ENCODE measurements at places on chromosomes 7 and 10.

GRCh38 chr10:109762555-109762954 is 160.8 kb downstream of the XPNPEP1 start:
- DNase-seq, result no peak

- no peak for DNase-seq
These were observed 100.7 kb upstream of the DKK1 start for GRCh38 chr10:52213321-52213752.

DNA sequence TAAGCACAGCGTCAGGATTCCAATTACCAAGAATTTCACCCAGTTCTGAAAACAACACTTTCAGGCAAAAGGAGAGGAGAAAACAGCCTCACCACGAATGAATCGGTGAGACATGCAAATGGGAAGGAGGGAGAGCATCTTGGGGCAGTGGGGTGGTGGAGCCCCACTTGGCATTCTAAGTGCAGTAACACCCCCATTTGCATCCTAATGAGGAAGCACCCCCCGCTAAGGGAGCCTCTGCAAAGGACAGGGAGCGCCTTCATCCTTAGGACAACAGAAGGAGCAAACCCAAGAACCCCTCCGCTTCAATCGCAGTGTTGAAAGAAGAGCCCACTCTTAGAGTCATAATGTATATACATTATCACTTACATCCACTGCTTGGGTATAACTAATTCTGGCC is 46.8 kb downstream of the NRAP start:
- DNase-seq, result no peak

- no peak for DNase-seq
These were observed 164.6 kb downstream of the TRIL start for GRCh38 chr7:28793381-28794085.

GRCh38 chr7:45219801-45220435 is 62.3 kb downstream of the RAMP3 start:
- no peak for DNase-seq

DNA sequence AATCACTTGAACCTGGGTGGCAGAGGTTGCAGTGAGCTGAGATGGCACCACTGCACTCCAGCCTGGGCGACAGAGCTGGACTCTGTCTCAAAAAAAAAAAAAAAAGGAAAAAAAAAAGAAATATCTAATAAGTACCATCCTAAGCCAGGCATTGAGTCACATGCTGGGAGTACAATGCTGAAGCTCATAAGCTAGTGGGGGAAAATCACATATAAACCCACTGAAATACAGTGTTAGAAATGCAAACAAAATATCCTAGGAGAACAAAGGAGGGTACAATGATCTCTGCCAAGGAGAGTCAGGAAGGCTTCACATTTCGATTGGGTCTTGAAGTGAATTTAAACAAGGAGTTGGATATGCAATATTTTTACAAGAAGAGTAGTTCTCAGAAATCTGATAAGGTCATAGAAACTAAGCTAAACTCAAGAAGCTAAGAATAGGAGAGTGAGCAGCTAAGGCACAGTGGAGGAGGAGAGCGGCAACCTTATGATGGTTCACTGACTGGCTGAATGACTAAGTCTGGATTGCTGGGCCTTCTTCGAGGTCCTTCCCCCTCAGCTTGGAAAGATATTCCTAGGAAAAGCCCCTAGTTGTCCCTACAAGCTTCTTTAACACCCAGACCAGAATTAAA is 115.5 kb downstream of the PHTF2 start:
- no peak for DNase-seq

DNA sequence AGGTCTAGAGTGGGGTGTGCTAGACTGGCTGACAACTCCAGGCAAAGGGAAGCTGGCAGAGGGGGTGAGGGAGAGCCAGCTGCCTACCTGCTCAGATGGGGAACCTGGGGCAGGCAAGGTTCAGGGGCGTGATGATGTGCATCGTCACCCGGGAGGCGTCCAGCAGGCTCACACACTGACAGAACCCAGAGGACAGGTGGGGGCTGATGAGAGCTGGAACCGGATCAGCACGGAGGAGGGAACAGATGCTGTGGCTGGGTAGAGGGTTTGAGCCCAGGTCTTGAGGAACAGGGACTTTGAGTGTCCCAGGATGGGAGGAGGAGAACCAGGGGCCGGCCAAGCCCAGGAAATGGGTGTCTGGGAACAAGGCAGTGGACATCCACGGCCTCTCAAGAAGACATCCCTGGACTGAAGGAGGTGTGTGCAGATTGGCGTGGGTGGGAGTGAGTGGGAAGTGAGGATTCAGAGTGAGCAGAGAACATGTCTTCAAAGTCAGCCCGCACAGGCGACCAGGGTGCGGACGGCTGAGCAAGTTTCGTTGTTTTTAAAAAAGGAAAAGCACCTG is 3.9 kb downstream of the RASGEF1A start:
- DNase-seq, result no peak

- DNase-seq, result no peak
These were observed 112.8 kb upstream of the SFMBT2 start for GRCh38 chr10:7523656-7524055.
